ENCODE measurements at places on chromosomes 13 and 19.

DNA sequence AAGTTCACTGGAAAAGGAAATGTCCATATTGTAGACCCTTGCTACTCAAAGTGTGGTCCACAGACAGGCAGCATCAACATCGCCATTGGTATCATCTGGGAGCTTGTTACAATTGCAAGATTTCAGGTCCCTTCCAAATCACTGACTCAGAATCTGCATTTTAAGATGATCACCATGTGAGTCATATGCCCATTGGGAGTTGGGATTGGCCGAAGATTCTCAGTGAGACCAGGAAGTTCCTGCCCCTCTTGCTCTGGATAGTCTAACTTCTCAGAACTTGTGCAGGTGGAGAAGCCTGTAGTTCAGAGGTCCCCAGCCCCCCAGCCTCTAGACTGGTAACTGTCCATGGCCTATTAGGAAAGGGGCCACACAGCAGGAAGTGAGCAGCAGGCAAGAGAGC lies 48.9 kb upstream of the URAD start:
- DNase-seq: no peak

GRCh38 chr13:95388420-95389079 lies 87.3 kb upstream of the ABCC4 start:
- no peak for DNase-seq

DNA sequence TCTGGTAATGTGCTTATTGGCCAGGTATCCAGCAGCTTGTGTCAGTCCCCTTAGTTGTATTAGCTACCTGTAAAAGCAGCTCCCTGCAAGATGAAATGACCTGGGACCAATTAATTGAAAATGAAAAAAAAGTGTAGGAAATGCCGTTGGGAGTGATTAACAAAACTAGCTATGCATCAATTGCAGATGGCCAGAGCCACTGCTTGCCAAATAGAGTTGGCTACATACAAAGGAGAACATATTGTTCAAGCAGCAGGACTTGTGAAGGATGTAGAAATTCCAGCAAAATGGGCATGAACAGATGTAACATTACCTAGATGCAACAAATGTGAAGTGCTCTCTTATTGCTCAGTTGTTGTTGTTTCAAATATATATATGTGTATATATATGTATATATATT lies 300.5 kb downstream of the PCDH17 start:
- no peak for DNase-seq

- DNase-seq: no peak
These were observed 9.8 kb downstream of the IRS2 start for GRCh38 chr13:109776575-109776974.

- no peak for DNase-seq
These were observed 78.5 kb upstream of the MCF2L start for GRCh38 chr13:112890316-112891145.

DNA sequence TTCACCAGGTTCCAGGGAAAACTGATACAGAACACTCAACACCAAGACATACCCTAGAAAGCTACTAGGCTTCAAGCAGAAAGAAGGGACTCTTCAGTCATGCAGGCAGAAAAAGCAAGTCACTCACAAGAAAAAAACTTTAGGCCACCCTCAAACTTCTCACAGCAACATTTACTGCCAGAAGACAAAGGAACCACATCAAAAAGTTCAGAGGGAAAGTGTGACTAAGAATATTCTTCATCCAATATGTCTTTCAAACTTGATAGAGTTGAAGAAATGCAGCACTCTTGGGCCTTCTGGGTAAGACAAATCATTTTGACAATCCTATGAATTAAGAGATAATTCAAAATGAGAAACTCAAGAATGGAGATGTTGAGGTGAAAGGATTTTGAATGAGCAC lies 7.7 kb downstream of the DZIP1 start:
- no peak for DNase-seq

DNA sequence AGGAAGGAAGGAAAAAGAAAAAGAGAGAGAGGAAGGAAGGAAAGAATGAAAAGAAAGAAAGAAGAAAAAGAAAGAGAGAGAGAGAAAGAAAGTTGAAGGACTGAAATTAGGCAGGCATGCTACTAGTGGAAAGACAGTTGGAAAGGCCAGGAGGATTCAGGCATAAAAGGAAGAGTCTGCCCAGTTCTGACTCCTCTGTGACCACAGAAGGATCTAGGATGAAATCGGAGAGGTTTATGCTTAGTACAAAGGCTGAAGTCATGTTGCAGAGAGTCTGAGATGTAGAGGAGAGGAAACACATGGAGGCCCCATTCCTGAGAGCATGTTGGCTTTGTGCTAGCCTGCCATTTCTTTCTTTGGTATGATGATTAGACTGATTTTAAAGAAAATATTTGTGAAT lies 246.5 kb upstream of the ARGLU1 start:
- DNase-seq: peak; percentile 13

GRCh38 chr13:45068036-45069001 lies 52.0 kb upstream of the GTF2F2 start:
- peak; percentile 60 for DNase-seq

DNA sequence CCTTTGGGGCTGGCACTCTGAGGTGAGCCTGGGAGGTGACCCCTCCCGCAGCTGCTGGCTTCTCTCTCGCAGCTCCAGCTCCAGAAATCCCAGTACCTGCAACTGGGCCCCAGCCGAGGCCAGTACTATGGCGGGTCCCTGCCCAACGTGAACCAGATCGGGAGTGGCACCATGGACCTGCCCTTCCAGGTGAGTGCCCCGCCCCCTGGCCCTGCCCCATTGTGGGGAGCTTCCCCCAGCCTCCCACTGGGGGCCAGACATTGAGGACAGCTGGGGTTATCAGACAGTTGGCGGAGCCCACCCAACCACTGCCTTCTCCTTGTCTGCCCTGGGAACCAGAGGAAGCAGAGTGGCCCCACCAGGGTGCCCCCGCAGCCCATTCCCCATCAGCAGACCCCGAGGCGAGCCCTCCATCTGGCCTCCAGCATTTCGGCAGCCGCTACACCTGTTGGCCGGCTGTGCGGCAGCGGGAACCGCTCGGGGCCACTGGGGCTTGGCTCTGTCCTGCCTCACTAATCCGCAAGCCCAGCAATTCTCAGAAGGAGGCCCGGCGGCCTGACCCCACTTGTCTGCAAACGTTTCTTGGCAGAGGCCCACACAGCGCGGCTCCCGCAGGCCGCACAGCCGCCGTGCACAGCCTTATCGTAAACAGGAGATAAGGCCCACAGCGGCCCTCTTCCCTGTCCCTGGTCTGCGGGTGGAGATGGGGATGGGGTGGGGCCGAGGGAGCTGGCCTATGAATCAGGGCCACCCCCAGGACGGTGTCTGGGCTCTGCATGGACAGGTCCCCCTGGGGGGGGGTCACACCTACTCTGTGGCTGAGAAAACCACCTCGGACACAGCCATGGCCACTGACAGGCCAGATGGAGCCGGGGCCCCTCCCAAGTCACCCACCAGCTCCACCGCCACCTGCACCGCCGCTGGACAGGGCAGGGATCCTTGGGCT lies 48.0 kb downstream of the COMP start:
- DNase-seq: no peak

DNA sequence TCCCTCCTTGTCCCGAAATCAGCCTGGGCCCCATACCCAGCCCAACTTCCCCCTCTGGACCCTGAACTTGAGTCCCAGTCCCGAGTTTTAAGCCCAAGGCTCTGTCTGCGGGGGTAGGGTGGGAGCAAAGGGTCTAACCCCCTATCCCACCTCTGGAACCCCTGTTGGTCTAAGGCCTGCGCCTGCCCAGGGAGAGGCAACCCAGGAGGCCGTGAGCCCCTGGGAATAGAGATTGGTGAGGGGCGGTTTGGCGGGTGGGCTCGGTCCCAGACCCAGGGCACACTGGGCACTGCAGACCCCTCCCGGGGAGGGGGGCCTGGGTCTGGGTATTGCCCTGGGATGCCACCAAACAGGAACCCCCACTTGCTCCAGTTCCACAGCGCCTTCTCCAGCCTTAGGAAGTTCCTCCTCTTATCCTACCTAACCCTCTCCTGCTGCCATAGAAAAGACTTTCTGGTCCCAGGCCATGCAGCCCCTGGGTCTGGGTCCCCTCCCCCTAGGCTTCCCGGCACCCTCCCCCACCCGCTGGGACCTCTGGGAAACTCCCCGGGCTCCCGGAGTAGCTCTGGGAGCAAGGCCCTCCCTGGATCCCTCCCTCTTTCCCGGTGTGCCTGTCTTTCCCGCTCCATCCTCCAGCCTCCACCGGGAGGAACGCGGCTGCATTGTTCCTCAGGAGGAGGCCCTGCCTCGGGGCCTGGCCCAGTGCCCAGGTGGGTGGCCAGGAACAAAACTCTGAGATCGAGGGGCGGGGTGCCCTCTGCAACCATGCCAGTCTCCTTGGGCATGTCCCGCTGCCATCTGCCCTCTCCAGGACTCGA lies 33.6 kb upstream of the NANOS3 start:
- peak; percentile 38 for DNase-seq

GRCh38 chr19:48139053-48139452 lies 28.4 kb upstream of the PLA2G4C start:
- DNase-seq: no peak

DNA sequence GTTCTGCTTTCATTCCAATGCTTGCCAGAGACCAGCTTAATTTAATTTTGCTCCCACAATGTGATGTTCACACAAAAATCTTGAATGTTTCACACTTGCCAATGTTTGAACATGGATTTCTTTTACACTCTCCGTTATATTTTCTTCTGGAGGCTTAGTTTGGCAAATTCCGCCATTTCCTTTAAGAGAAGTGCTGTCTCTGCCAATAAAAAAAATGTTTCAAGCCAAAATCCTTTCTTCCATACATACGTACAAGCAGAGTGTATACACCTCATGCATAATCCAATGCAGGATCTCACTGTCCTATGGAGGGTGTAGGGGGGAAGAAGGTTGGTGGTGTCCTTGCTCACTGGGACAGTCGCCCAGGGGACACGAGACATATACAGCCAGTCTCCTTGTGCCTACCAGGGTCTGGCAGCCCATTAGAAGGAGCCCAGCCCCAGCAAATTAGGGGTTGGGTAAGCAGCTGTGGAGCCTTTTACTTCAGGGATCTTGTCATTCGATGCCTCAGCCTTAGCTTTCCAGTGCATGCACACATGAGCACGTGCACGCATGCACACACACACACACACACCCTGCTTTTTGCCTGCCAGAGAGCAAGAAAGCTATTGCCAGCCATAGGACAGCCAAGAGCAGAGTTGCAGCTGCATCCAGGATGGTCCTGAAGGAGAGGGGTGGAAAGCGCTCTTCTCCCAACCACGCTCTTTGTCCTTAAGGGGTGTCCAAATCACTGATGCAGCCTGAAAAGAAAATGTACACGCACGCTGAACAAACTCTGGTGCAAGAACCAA lies 208.3 kb downstream of the FOXO1 start:
- DNase-seq: no peak

- DNase-seq: peak; percentile 22
These were observed at the start of gene VAV1 for GRCh38 chr19:6772028-6772865. VAV1 (plus strand) TSS chr19:6772708; CDS start chr19:6772808, 100 bp downstream.

DNA sequence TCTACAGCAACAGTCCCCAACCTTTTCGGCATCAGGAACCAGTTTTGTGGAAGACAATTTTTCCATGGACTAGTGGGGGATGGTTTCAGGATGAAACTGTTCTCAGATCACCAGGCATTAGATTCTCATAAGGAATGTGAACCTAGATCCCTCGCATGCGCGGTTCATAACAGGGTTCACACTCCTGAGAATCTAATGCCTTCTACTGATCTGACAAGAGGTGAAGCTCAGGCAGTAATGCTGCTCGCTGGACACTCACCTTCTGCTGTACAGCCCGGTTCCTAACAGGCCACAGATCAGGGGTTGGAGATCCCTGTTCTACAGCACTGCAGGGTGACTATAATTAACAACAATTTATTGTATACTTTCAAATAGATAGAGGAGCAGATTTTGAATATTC lies 21.9 kb downstream of the USP12 start:
- DNase-seq: no peak

Data from NCI-H1417 (cell line).